ENCODE measurements at places on chromosomes 7 and 10. TPM values are rescaled to one million over a fixed set of nuclear protein-coding genes. Genes with fewer than 3 reads are reported as not detected.
A peak's percentile ranks its signal among the peaks of the same experiment; 100 is the strongest.

DNA sequence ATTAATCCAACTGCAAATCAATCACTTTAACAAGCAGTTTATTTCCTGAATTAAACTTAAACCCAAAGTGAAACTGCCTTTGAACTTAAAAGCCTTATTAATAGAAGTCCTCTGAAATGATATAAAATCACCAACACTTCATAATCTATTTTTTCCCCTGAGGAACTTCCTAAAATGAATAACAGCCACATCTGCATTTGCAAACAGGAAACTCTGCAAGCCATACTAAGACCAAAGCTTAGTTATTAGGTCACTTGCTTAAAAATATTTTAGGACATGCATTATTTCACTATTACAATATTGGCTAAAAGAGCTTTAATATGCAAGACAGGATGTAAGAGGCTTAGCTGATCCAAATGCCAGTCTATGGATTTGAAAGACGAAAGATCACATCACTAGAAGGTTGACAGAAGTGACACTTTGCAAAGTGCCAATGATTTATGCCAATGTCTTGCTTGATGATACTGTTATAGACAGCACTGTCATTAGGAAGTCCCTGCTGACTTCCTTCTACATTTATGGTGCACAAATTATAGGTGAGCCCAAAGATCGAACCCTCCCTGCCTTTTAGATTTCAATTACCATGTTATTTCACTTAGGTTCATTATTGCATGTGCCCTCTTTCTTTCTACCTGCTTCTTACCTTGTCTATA is 99.9 kb upstream of the SKAP2 start:
- no peaks in the 10 kb centered on the region for H3K27me3 ChIP-seq
- no peak overlapping the region for H3K4me3 ChIP-seq
- no peaks in the 10 kb centered on the region for H3K4me1 ChIP-seq
- DNase-seq = no peak
- H3K36me3 ChIP-seq = no peaks in the 10 kb centered on the region
- H3K27ac ChIP-seq = no peak overlapping the region

GRCh38 chr7:111528331-111528730 is 34.0 kb downstream of the IMMP2L start:
- peaks cover 14% of the 10 kb centered on the region for H3K4me1 ChIP-seq
- H3K36me3 ChIP-seq = no peaks in the 10 kb centered on the region
- DNase-seq = no peak
- no peak overlapping the region for H3K27ac ChIP-seq

GRCh38 chr10:99620711-99621453 is 643 bp upstream of the SLC25A28 start:
- H3K27ac ChIP-seq = peak overlapping the region; percentile 98
- peaks cover 48% of the 10 kb centered on the region for H3K4me1 ChIP-seq
- DNase-seq = no peak

DNA sequence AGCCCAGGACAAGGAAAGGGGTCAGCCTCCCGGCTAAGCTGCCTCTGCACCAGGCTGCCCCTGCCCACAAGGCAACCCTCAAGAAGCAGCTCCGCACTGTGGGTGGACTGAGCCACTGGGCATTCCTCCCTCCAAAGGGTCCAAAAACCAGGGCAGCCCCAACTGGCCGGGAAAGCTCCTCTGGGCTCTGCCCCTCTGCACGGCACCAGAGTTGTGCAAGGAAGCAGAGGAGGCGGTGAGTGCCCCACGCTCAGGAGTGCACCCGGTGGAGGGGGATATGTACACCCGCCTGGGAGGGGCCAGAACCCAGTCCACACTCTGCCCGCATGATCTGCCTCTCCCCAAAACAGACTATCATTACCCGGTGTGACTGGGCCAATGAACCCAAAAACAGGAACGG is 43.8 kb downstream of the PTPRN2 start:
- no peak overlapping the region for H3K4me3 ChIP-seq
- H3K27ac ChIP-seq = no peak overlapping the region
- DNase-seq = no peak

DNA sequence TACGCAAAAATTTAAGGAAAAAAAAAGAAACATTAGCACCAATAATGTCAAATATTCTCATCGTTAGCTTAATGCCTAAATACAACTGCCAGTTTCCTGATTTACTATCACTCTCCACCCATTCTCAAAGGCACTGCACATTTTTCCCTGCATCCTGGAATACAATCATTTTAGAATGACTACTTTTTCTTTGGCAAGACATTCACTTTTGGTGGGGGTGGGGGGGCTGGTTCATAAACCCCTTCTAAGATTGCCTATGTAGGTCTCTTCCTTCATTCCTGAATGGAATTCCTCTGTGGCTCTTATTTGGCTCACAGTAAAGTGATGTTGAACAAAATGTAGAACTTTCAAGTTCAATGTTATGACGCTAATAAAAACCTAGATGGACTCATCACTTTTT is 74.3 kb downstream of the RNLS start:
- no peaks in the 10 kb centered on the region for H3K4me1 ChIP-seq
- no peak overlapping the region for H3K27ac ChIP-seq
- H3K27me3 ChIP-seq = no peaks in the 10 kb centered on the region
- no peak for DNase-seq
- no peaks in the 10 kb centered on the region for H3K36me3 ChIP-seq
- H3K4me3 ChIP-seq = no peak overlapping the region

- H3K36me3 ChIP-seq = no peaks in the 10 kb centered on the region
- no peaks in the 10 kb centered on the region for H3K27me3 ChIP-seq
Measured at GRCh38 chr7:348962-349743, 59.2 kb downstream of the FOXL3 start.

Gene SEMA4G
- 6.4 TPM for total RNA-seq

Gene UNC5B
- total RNA-seq = 24.3 TPM

GRCh38 chr7:41323806-41324205 is 379.1 kb downstream of the INHBA start:
- no peak for DNase-seq
- no peak overlapping the region for H3K4me3 ChIP-seq
- H3K4me1 ChIP-seq = no peaks in the 10 kb centered on the region

Gene ARHGEF5
- total RNA-seq = 23.3 TPM

Gene EPDR1
- total RNA-seq = 37.6 TPM

Gene VSTM4
- 14.0 TPM for total RNA-seq

GRCh38 chr10:113959383-113959760 is 84.3 kb upstream of the ADRB1 start:
- DNase-seq = no peak
- H3K4me3 ChIP-seq = no peak overlapping the region
- peaks cover 30% of the 10 kb centered on the region for H3K4me1 ChIP-seq
- no peak overlapping the region for H3K27ac ChIP-seq

GRCh38 chr7:101971457-101971856 is 154.0 kb downstream of the CUX1 start:
- no peaks in the 10 kb centered on the region for H3K27me3 ChIP-seq
- H3K4me3 ChIP-seq = no peak overlapping the region
- no peak overlapping the region for H3K27ac ChIP-seq
- H3K36me3 ChIP-seq = no peaks in the 10 kb centered on the region

DNA sequence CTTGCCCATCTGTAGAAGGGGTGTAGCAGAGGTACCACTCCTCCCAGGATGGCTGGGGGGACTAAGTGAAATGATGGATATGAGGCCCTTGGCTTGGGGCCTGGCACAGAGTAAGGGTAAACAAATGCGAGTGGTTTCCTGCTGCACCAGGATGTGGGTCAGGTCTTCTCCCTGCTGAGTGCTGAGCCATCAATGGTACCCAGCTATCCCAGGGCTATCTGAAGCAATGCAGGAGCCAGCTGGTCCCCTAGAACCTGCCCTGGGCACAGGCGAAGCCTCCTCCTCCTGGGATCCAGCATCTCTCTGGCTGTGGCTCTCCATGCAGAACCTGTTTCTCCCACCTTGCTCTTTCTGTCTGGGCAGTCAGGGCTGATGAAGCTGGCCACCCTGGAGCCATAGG is 20.9 kb upstream of the GOLGA7B start:
- H3K27ac ChIP-seq = no peak overlapping the region
- no peaks in the 10 kb centered on the region for H3K36me3 ChIP-seq
- H3K27me3 ChIP-seq = no peaks in the 10 kb centered on the region
- no peak for DNase-seq
- peaks cover 6% of the 10 kb centered on the region for H3K4me1 ChIP-seq

DNA sequence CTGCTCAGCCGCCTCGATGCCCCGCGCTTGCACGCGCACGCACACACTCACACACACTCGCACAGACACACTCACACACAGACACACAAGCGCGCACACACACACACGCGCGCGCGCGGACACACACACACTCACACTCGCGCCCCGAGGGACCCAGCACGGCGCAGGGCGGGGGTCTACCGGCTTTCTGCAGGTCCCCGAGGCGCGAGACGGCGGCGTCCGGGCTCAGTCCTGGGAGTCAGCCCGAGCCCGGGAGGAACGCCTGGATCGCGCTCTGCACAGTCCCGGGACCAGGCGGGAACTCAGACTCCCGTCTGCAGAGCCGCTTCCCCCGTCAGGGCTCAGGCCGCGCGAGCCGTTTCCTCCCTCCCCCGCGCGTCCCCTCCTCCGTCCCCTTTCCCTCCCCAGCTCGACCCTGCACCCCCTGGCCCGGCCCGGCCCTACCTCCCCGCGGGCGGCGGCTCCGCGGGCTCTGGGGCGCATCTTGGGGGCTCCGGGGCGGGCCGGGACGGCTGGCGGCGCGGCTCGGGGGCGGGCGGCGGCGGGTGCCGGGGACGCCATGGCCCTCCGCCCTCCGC is 464 bp downstream of the DENND2A start:
- no peaks in the 10 kb centered on the region for H3K27me3 ChIP-seq
- no peaks in the 10 kb centered on the region for H3K36me3 ChIP-seq
- H3K27ac ChIP-seq = peak overlapping the region; percentile 87
- peak overlapping the region; percentile 66 for H3K4me3 ChIP-seq
- DNase-seq = no peak

GRCh38 chr10:9743639-9744038 is 1274.0 kb upstream of the CELF2 start:
- H3K27ac ChIP-seq = no peak overlapping the region
- no peaks in the 10 kb centered on the region for H3K27me3 ChIP-seq
- no peak for DNase-seq
- no peak overlapping the region for H3K4me3 ChIP-seq
- no peaks in the 10 kb centered on the region for H3K36me3 ChIP-seq

DNA sequence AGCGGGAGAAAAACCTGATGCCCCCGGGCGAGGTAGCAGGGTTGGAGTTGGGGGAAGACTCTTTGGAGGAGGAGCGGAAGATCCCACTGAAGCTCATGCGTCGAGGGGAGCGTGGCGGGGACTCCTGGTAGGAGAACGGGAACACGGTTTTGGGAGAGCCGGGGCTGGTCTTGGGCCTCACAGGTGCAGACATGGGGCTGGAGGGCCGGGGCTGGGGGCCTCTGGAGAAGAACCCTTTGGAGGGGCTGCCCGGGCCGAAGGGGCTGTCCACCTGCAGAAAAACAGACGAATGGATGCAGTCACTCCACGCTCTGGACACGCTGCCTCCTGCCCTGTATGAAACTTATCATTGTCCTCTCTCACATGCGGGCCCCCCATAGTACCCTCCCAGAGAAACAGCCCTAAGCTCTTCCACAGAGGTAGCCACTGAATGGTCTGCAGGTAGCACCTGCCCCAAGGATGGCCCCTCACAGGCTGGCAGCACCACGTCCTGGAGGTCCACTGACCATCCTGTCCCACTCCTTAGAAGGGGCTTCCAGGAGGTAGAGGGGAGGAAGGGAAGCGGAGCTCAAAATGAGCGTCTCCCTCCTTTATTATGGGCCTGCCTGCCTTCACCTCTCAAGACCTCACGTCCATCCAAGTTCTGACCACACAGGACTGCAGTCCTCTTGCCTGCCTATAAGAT is 95.6 kb downstream of the PRKAG2 start:
- no peaks in the 10 kb centered on the region for H3K27me3 ChIP-seq
- no peak overlapping the region for H3K27ac ChIP-seq
- no peak overlapping the region for H3K4me3 ChIP-seq
- DNase-seq = no peak
- H3K36me3 ChIP-seq = no peaks in the 10 kb centered on the region
- peaks cover 12% of the 10 kb centered on the region for H3K4me1 ChIP-seq

DNA sequence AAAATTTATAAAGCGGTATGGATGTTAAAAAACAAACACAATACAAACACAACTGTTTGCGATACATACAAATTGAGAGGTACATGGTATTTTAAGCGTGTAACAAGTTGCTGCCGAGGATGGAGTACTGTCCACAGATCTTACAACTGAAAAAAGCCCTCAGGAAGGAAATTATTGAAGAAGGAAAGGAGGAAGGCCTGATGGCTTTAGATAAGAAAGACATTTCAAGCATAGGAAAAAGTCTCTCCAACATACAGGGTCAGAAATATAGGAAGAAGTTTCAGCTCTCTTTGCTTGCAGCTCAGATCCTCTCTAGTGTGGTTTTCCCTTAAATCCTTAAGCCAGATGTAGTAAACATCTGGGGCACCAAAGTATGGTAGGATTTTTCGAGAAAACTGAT is 25.0 kb downstream of the RBM28 start:
- H3K27me3 ChIP-seq = no peaks in the 10 kb centered on the region
- H3K4me3 ChIP-seq = no peak overlapping the region
- no peak for DNase-seq
- no peak overlapping the region for H3K27ac ChIP-seq
- no peaks in the 10 kb centered on the region for H3K4me1 ChIP-seq

GRCh38 chr7:141288626-141289025 is 214.8 kb downstream of the TMEM178B start:
- no peaks in the 10 kb centered on the region for H3K36me3 ChIP-seq
- DNase-seq = no peak
- H3K4me1 ChIP-seq = no peaks in the 10 kb centered on the region
- no peaks in the 10 kb centered on the region for H3K27me3 ChIP-seq

GRCh38 chr10:126278851-126279250 is 109.4 kb downstream of the ADAM12 start:
- H3K36me3 ChIP-seq = no peaks in the 10 kb centered on the region
- H3K27ac ChIP-seq = no peak overlapping the region
- H3K4me3 ChIP-seq = no peak overlapping the region
- DNase-seq = no peak
- no peaks in the 10 kb centered on the region for H3K27me3 ChIP-seq

DNA sequence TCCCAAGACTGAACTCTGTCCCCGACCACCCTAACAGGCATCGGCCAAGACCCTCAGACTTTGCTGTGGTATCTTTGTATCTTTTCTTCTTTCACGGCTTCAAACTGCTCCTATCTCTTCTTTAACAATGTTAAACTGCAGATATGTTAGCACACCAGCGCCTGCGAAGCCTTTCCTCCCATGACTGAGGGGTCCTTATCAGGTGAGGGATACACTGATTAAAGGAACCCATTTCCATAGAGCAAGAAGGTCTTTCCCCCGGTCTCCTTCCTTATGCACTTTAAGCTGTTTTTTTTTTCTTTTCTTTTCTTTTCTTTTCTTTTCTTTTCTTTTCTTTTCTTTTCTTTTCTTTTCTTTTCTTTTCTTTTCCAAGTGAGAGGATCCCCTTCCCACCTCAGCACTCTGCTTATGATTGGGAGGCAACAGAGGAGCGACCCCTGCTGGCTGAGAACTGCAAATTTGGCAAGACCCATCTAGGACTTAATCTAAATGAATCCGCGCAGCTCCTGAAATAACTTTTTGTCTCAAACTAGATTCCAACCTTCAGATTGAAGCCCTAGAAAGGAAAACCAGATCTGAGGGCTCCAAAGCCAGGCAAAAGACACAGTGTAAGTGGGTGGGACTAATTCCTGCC is 109.9 kb downstream of the ITGB8 start:
- no peaks in the 10 kb centered on the region for H3K27me3 ChIP-seq
- H3K27ac ChIP-seq = peak overlapping the region; percentile 71
- no peak for DNase-seq
- H3K4me1 ChIP-seq = peaks cover 41% of the 10 kb centered on the region
- H3K36me3 ChIP-seq = no peaks in the 10 kb centered on the region
